ENCODE measurements at places on chromosomes 13 and 19.

- DNase-seq = peak; percentile 98
Measured at GRCh38 chr19:8423817-8424223, 10.7 kb downstream of the MARCHF2 start.

- DNase-seq = no peak
Measured at GRCh38 chr13:99540530-99540929, 39.3 kb downstream of the TM9SF2 start.

DNA sequence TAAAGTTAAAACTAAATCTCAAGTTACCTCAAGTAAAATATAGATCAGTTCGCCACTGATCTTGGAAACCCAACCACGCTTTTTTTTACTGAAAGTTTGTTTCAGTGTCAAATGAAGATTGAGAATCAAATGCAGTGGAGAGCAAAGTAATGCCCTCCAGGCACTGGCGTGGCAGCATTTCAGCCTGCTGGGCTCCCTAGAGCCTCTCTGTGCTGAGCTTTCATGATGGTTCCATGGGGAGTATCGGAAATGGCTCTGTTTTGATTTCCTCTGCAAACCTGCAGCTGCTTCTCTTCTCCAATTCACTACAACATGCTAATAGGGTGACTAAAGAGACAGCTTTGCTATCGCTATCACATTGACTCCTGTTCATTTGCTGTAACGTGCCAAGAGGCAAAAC lies 141.6 kb downstream of the FGF14 start:
- DNase-seq = no peak

DNA sequence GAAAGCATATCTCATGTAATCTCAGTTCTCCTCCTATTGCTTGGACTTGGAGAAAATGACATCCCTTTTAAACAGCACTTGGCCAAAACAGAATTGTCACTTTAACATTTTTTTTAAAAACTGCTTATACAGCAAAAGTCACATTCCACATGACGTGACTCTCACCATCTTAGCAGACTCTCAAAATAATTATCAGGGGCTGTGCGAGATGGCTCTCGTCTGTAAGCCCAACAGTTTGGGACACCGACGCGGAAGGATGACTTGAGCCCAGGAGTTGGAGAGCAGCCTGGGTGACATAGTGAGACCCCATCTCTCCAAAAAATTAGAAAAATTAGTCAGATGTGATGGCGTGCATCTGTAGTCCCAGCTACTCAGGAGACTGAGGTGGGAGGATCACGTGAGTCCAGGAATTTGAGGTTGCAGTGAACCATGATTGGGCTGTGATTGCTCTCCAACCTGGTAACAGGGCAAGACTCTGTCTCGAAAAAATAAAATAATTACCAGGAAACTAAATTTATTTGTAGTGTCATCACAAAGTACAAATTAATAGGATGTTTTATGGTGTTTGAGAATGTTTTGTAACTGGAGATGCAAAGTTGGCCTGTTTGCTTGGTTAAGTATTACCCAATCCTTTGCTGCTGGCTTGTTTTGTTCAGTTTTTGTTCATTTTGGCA lies 8.8 kb downstream of the SAFB start:
- DNase-seq = no peak

GRCh38 chr19:19568802-19569756 lies 31.0 kb downstream of the CILP2 start:
- DNase-seq = peak; percentile 55

- DNase-seq = peak; percentile 51
Measured at GRCh38 chr19:961866-962620, 22.1 kb upstream of the WDR18 start.

DNA sequence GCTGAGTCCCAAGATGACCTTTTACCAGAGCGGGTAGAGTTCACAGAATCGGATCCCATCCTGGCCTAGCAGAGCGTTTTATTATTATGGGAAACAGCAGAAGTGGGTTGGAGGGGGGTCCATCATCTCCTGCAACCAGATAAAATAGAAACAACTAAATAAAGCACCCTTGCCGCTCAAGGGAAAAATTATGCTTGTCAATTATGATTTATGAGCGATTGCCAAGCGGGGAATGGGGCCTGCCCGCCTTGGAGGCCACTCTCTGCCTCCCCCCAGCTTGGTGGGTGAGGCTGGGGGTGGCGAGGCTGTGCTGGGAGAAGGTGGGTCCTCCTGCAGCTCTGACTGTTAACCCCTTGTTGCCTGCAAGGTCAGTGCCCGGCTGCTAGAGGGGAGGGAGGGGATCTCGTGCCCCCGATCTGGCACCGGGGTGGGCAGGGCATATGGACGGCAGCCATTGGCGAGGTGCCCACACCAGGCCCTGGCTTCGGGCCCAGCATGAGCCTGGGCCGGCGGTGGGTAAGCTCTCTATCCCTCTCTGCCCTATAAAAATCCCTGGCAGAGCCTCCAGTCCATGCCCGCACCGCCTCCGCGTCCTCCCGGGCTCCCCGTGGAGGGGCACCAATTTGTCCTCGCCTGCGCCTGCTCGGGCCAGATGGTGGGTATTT lies 129.1 kb downstream of the URI1 start:
- peak; percentile 41 for DNase-seq

DNA sequence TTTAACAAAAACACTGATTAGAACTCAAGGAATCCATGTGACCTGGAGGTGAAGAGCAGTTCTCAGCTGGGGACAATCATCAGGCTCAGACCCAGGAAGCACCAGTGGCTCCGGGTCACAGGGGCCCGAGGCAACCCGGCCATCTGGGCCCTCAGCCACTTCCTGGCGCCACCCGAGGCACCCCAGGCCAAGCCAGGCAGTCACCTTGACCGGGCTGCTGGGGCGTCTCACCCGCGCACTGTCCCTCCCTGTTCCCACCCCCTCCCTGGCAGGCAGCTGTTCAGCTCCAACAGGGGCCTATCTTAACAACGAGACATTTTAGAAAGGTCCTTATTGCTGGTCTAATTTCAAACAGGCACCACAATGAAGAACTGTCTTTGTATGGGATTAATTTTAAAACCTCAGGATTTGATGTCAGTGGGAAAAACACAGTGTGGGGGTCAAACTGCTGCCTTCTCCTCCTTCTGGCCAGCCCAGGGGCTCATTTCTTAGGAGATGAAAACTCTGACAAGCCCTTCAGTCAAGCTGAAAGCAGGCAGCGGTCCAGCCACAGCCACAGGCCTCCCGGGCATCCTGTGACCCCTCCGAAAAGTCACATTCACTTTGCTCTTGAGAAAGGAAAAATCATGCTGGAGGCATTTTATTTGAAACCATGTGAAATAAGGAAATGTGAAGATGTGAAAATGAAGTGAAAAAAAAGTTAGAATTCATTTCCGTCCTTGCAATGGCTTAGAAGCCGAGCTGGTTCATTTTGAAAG lies 83.3 kb downstream of the KCTD15 start:
- no peak for DNase-seq

- no peak for DNase-seq
Measured at GRCh38 chr19:33400856-33401682, 27.6 kb downstream of the CEBPG start.

DNA sequence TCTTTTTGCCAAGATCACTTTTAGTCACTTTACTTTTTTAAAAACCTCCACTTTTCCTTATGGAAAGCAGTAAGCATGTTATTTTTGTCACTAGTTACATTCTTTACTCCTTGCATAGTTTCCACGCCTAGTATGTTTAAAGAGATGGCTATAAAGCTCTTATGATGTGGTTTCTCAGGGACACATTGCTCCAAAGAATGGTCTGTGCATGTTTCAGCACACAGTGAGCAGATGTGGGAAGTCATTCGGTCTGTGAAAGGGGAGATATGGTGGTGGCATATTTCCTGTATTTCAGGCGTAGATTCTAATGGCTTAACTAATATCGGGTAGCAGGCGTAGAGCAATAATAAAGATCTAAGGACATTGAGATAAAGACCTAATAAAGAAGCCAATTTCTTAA lies 180.7 kb downstream of the SLITRK6 start:
- DNase-seq = no peak

Measured in MG63 (cell line).